ENCODE measurements at places on chromosomes 11 and 22. TPM values are rescaled to one million over a fixed set of nuclear protein-coding genes. Genes with fewer than 3 reads are reported as not detected.

OR52E8 gene
- polyA plus RNA-seq, result not detected

GRCh38 chr22:44595841-44596341 is 97.9 kb upstream of the RTL6 start:
- no peak overlapping the region for H3K4me3 ChIP-seq
- no peaks in the 10 kb centered on the region for H3K4me1 ChIP-seq
- no peaks in the 10 kb centered on the region for H3K36me3 ChIP-seq
- H3K27me3 ChIP-seq, result no peaks in the 10 kb centered on the region
- H3K27ac ChIP-seq, result no peak overlapping the region

DNA sequence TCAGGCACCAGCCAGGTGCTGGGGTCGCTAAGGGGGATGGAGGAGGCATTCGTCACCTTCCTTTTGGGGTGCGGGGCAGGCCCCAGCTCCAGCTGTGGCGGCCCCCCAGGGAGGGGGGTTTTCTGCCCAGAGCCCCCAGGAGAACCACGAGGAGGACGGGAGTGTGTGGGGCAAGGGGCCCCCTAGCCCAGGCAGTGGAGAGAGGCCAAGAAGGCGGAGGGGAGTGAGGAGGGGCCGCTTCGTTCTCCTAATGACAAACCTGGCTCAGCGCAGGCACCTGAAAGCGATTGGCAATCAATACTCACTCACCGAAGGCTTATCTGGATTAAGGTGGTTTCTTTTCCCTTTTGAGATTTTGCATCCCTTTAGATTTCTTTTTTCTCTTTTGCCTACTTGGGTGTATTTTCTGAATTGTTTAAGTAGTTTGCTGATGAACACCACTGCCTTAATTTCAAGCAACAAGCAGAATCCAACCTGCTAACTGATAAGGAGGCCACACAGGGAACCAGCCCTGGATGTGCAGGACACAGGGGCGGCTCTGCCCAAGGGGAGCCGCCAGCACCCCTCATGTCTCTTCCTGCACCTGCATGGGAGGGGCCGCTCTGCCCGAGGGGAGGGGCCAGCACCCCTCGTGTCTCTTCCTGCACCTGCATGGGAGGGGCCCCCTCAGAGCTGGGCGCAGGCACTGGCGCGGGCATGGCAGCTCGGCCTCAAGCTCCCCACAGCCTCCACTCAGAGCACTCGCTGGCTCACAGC is 122.3 kb downstream of the BRD1 start:
- no peaks in the 10 kb centered on the region for H3K36me3 ChIP-seq
- DNase-seq, result no peak
- H3K27ac ChIP-seq, result peak overlapping the region; percentile 22
- no peaks in the 10 kb centered on the region for H3K27me3 ChIP-seq
- H3K4me3 ChIP-seq, result no peak overlapping the region

- H3K4me3 ChIP-seq, result no peak overlapping the region
- no peak for DNase-seq
- H3K27ac ChIP-seq, result no peak overlapping the region
- peaks cover 10% of the 10 kb centered on the region for H3K4me1 ChIP-seq
These were observed 17.0 kb downstream of the TNKS1BP1 start for GRCh38 chr11:57307666-57308270.

LRP4 gene
- 10.9 TPM for polyA plus RNA-seq

- no peaks in the 10 kb centered on the region for H3K36me3 ChIP-seq
- peak; percentile 90 for DNase-seq
- no peaks in the 10 kb centered on the region for H3K27me3 ChIP-seq
- peak overlapping the region; percentile 33 for H3K27ac ChIP-seq
- peak overlapping the region; percentile 34 for H3K4me3 ChIP-seq
These were observed 12.1 kb upstream of the NFAM1 start for GRCh38 chr22:42444077-42444904.

DNA sequence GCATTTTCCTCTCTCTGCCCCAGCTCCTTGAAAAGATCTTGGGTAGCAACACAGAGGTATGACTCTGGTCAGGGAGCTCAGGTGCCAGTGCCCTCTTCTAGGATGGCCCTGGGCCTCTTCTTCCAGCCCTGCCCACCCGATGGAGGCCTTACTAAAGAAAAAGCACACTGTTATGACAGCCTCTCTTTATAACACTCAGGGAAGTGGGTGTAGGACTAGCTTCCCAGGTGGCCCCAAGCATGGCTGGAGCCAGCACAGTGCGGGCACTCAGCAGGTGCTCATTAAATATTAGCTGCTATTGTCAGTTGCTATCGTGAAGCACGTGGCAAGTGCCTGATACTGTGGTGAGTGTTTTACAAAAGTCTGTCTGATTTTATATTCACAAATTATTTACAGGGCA is 127.2 kb upstream of the B3GAT1 start:
- DNase-seq, result no peak
- no peak overlapping the region for H3K4me3 ChIP-seq
- H3K27ac ChIP-seq, result no peak overlapping the region
- H3K36me3 ChIP-seq, result no peaks in the 10 kb centered on the region
- H3K4me1 ChIP-seq, result no peaks in the 10 kb centered on the region
- no peaks in the 10 kb centered on the region for H3K27me3 ChIP-seq

DNA sequence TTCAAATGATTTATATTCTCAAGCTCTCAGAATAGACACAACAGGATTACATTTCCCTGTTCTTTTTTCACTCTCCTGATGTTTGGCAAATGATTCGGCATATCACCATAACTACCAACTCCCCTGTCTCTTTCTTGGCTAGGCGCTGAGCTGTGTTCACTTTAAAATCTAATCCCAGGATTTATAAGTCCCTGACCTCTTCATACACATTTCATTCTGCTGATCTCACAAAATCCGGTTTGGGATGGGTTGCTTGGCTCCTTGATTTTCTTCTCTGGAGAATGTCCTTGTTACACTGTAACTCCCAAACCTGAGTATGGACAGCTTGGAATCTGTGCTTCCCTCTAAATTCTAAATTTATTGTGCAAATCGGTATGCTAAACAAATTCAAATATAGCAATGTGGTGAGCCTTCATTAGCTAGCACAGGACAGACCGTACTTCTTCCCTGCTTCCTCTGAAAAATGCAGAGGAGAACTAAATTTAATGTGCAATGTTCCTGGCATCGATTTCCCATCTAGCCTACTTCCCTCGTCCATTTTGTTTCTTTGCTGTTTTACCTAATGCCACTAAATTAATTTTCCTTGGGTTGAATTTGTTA is 858.5 kb upstream of the FAT3 start:
- H3K4me3 ChIP-seq, result no peak overlapping the region
- DNase-seq, result no peak
- H3K4me1 ChIP-seq, result no peaks in the 10 kb centered on the region
- no peaks in the 10 kb centered on the region for H3K36me3 ChIP-seq
- H3K27ac ChIP-seq, result no peak overlapping the region
- H3K27me3 ChIP-seq, result no peaks in the 10 kb centered on the region

- no peaks in the 10 kb centered on the region for H3K36me3 ChIP-seq
- peaks cover 35% of the 10 kb centered on the region for H3K4me1 ChIP-seq
- H3K27me3 ChIP-seq, result no peaks in the 10 kb centered on the region
- no peak overlapping the region for H3K27ac ChIP-seq
- no peak overlapping the region for H3K4me3 ChIP-seq
- no peak for DNase-seq
These were observed 26.9 kb downstream of the CD82 start for GRCh38 chr11:44592125-44592940.

DNA sequence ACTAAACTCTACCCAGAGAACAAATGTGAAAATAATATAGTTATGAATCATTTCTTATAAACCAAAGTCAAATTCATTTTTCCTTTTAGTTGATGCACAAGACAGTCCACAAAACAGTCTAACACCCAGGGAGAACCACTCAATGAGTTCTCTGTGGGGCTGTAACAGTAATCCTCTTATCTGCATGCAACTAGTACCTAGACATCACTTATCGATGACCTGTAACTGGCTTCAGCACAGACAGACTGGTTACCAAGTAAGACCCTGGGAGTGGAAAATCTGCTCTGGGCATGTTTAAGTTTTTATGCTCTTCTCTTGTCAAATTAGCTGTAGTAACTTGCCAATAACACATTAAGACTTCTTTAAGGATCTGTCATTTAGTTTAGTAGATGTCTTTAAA is 46.6 kb downstream of the PITPNB start:
- peaks cover 29% of the 10 kb centered on the region for H3K4me1 ChIP-seq
- no peak for DNase-seq

CARD16 gene
- not detected for polyA plus RNA-seq

- DNase-seq, result no peak
- H3K36me3 ChIP-seq, result no peaks in the 10 kb centered on the region
These were observed 7.0 kb downstream of the OR51B5 start for GRCh38 chr11:5336331-5336730.

GRCh38 chr11:589798-590197 is 13.5 kb downstream of the PHRF1 start:
- no peak overlapping the region for H3K4me3 ChIP-seq
- no peaks in the 10 kb centered on the region for H3K4me1 ChIP-seq
- H3K36me3 ChIP-seq, result peaks cover 36% of the 10 kb centered on the region
- no peak overlapping the region for H3K27ac ChIP-seq

- H3K4me3 ChIP-seq, result no peak overlapping the region
- H3K36me3 ChIP-seq, result 0 out of 2 replicates have a peak, but pooled peaks cover 7% of the 10 kb centered on the region
- peaks cover 15% of the 10 kb centered on the region for H3K4me1 ChIP-seq
- no peaks in the 10 kb centered on the region for H3K27me3 ChIP-seq
These were observed 13.1 kb downstream of the MTMR2 start for GRCh38 chr11:95910638-95911368.

DNA sequence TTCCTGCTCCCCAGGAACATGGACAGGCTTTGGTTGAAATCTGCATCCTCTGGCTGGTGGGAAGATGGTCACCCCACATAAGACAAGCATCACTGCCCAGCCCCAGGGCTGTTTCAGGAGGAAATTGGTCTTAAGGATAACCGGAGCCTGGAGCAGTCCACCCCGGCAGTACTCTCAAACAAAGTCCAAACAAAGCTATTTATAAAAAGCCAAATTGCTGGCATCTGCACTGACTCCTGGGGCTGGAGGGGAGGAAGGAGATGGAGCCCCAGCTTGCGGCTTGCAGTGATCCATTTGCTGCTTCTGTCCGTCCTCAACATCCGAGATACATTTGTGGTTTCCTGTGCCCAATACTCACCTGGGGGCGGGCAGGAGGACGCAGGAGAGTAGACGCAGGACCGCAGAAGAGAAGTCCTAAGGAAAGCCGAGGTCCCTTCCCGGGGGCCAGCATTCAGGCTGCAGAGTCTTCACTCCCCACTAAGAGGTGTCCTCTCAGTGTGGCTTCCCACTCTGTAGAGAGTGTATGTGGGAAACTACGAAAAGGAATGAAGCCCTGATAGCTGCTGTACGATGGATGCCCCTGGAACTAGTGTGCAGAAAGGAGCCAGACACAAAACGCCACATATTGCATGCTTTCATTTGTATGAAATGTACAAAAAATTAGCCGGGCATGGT is 107.3 kb upstream of the FGF3 start:
- no peaks in the 10 kb centered on the region for H3K4me1 ChIP-seq
- H3K27ac ChIP-seq, result no peak overlapping the region
- peaks cover 2% of the 10 kb centered on the region for H3K27me3 ChIP-seq
- H3K36me3 ChIP-seq, result no peaks in the 10 kb centered on the region
- no peak for DNase-seq

DNA sequence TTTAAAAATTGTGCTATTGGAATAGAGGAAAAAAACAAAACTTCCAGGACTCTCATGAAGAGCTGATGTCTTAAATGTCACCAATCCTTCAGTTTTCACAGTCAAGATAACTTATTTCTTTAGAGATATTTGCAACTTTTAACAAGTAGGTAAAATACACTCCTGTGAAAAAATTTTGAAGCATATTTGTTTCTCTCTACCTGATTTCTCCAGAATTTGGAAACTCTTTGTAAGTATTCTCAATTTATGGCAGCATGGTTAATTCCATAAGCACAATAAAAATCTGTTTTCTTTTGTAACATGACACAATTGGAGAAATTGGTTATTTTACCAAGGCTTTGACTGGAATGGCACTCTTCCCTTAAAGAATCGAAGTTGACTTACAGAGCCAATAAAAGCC is 4.1 kb downstream of the CASP4 start:
- H3K4me1 ChIP-seq, result no peaks in the 10 kb centered on the region
- H3K27ac ChIP-seq, result no peak overlapping the region
- no peaks in the 10 kb centered on the region for H3K36me3 ChIP-seq
- no peak for DNase-seq
- no peaks in the 10 kb centered on the region for H3K27me3 ChIP-seq

MMP8 gene
- not detected for polyA plus RNA-seq

- H3K4me1 ChIP-seq, result no peaks in the 10 kb centered on the region
- H3K27ac ChIP-seq, result no peak overlapping the region
- DNase-seq, result no peak
These were observed 21.9 kb upstream of the OAF start for GRCh38 chr11:120188811-120189455.

DNA sequence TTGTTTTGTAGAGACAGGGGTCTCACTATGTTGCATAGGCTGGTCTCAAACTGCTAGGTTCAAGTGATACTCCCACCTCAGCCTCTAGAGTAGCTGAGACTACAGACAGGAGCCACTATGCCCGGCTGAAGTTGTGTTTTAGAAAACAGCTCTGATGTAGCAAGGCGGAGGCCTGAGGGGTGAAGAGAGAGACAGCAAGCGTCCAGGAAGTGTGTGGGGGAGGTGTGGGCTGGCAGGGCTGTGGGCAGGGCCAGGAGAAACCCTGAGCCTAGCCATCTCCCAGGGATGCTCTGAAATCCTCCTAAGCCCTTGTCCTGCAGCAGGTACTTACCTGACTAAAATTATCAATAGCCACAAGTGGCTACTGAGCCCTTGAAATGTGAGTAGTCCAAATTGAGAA is 16.1 kb upstream of the RPS3 start:
- no peak overlapping the region for H3K4me3 ChIP-seq
- H3K36me3 ChIP-seq, result no peaks in the 10 kb centered on the region
- DNase-seq, result no peak
- H3K27ac ChIP-seq, result no peak overlapping the region

DNA sequence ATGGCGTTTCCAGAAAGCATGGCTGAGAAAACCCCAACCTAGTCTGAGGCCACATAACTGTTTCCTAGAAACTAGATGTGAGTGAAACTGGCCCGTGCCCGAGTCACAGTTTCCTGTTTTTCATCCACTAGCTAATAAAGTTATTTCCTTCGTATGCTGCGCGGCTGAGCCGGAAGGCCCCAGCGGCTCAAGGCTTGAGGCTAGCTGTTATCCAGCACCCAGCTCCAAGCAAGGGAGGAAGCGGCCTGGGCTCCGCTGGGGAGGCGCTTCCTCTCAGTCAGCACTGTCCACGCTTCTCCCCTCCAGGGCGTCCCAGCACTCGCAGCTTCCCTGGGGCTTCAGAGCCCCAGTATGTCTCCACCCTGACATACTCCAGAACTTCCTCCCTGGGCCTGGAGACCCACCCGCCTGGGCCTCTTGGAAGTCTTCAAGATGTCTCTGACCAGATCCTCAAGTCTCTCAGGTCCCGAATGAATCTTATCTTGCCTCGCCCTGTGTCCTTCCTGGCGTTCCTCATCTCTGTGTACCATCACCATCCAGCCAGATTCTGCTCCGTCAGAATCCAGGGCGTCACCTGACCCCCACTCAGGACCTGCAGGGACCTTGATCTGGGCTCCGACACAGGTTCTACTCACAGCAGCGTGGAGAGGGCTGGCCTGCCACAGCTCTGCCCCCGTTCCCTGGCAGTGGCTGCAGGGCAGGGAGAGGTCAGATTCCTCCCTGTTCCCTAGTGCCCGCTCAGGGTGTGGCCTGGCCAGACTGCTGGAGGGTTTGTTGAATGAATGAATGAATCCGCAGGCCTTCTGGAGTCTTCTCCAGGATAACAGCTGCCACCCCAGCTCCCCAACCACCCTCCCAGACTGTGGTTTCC is 81.9 kb downstream of the LRRC32 start:
- H3K4me1 ChIP-seq, result no peaks in the 10 kb centered on the region
- no peak overlapping the region for H3K4me3 ChIP-seq
- no peaks in the 10 kb centered on the region for H3K36me3 ChIP-seq
- no peaks in the 10 kb centered on the region for H3K27me3 ChIP-seq
- no peak overlapping the region for H3K27ac ChIP-seq
- peak; percentile 10 for DNase-seq

All from SK-N-SH (cell line).